ENCODE measurements at places on chromosomes 16 and 17.

DNA sequence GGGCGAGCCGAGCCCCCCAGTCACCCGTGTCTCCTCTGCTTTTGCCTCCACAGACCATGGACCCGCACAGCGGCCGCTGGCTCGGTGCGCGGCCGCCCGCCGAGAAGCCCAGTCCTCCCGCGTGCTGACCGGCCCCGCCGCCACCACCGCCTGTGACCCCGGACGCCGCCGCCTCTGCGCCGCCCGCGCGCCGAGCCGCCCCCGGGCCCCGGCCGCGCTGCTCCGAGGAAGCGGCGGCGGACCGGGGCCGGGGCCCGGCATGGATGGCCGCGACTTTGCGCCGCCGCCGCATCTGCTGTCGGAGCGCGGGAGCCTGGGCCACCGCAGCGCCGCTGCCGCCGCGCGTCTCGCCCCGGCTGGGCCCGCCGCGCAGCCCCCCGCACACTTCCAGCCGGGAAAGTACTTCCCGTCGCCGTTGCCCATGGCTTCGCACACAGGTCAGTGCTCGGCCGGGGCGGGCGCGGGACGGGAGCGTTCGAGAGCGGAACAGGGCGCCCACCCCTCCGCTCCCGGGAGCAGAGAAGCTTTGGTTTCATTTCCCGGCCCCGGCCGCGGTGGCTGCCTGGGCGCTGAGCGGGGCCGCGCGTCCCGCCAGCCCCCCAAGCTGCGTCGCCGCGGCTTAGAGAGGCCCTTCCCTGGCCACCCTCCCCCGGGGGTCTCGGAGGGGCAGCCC is 4.4 kb downstream of the BAHCC1 start:
- no peak for DNase-seq

DNA sequence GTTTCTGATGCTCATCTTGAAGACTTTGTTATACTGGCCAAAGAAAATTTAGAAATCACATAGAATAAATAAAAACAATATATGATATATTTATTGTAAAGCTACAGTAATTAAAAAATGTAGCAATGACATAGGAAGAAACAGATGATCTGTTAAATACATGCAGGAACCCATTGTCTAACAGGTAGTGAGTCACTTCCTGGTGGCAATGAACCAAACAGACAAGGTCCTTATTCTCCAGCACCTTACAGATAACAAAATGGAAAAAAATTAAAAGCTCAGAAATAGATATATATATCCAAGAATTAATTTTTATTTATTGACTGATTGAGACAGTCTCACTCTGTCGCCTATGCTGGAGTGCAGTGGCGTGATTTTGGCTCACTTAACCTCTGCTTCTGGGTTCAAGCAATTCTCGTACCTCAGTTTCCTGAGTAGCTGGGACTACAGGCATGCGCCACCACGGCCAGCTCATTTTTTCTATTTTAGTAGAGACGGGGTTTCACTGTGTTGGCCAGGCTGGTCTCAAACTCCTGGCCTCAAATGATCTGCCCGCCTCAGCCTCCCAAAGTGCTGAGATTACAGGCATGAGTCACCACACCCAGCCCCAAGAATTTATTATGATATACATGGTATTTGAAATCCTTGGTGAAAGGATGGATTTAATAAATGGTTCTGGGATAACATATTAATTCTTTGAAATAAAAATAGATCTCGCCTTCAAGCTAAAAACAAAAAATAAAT is 7.5 kb downstream of the NETO2 start:
- DNase-seq = no peak

GRCh38 chr17:46917516-46917915 is 5.4 kb upstream of the GOSR2 start:
- no peak for DNase-seq

DNA sequence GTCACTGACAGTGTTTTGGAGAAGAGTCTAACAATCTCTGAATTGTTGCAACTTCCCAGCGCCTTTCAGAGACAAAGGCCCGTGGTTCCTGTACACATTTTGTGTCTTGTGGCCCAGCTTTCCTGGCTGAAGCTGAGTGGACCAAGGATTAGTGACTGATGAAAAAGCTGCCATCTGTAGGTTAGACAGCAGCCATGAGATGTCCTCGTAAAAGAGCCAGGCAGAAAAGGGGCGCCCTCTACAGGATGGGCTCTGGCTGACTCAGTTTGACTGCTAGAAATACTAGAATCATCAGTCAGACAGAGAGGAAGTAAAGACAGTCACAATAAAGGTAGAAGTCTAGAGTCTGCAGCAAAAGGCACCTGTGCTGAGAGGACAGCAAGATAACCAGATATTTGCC is 26.5 kb upstream of the NF1 start:
- no peak for DNase-seq

GRCh38 chr16:66081775-66082366 is 284.6 kb upstream of the CDH5 start:
- DNase-seq = no peak

- DNase-seq = no peak
Measured at GRCh38 chr17:6797718-6798351, 21.8 kb downstream of the FBXO39 start.

GRCh38 chr16:74030000-74030706 is 266.5 kb upstream of the PSMD7 start:
- DNase-seq = no peak

- no peak for DNase-seq
Measured at GRCh38 chr17:31452561-31453110, 61.2 kb downstream of the RAB11FIP4 start.

GRCh38 chr17:62780269-62780668 is 27.8 kb downstream of the MARCHF10 start:
- DNase-seq = no peak
